ENCODE measurements at places on chromosomes 2 and 18.

- DNase-seq, result peak; percentile 54
These were observed 80.0 kb downstream of the SOWAHC start for GRCh38 chr2:109694190-109694589.

- DNase-seq, result no peak
These were observed 44.1 kb upstream of the TTC39C start for GRCh38 chr18:23970161-23971096.

DNA sequence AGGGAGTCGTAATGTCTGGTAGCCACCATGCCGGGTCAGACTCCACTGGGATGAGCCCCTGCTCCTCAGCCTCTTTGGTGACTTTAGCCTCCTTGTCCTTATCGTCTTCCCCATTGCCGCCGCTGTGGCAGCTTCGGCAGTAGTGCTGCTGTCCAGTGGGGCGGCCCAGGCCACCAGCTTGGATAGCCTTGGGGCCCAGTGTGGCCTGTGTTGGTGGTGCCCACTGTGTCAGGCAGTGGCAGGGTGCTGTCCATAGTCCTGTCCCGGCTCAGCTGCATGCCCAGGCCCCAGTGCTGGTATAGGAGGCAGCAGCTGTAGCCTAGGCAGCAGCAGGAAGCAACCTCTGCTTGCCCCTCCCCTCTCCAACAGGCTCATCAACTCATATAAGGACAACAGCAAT, 197.1 kb upstream of the RAB12 start:
- no peak for DNase-seq

GRCh38 chr2:175606010-175606841, 395.8 kb downstream of the LNPK start:
- no peak for DNase-seq

DNA sequence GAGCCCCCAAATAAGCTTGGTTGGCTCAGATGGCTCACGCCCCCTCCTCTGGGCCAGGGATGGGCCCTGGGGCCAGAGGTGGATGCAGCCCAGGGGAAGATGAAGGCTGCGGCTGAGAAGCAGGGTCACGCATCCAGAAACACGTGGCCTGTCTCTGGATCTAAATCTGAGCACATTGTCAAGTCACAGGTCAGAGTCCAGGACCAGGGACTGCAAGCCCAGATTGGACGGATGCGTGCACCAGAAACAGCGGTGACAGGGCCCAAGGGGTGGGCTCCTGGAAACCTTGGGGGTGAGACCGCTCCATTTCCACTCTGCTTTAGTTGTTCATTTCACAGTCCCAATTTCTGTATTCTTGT, 226.2 kb downstream of the ACKR3 start:
- DNase-seq, result no peak

- DNase-seq, result peak; percentile 3
These were observed 51.6 kb upstream of the DSEL start for GRCh38 chr18:67568166-67568565.

- DNase-seq, result no peak
These were observed 214.8 kb downstream of the IKZF2 start for GRCh38 chr2:212936572-212936971.

Measured in mammary epithelial cell (primary cell).